ENCODE measurements at places on chromosomes 5 and 9. TPM values are rescaled to one million over a fixed set of nuclear protein-coding genes. Genes with fewer than 3 reads are reported as not detected.

DNA sequence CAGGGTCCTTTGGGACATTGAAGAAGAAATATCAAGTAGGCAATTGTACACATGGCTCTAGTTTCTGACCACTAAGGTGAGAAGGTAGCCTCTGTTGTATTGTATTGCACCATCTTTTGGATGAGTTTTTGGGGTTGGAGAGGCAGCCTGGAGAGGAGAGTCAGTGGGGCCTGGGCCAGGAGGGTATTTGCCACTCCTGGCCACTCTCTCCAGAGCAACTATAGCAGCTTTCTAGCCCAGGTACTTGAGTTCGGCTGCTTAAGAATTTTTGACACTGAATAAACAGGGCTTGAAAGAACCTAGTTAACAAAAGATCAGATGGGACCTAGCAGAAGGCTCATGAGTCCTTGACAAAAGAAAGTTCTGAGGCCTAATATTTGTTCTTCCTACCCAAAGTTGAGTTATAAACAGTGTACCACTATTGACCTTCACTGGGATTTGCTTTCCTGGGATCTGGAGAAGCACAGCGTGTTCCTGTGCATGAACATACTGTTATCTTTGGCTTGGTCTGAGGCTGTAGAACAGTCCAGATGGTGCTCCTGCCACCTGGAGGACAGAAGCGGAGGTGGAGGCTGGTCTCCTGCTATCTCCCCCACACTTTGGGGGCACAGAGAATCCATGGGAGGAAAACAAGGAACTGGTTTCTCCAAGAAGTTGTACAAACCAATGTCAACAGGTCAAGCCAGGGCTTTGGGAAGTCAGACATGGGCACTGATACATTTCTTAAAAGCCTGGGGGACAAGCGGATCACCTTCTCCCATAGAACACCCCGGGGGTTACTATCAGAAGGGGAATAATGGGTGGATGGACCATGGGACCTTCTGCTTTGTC lies 110.4 kb upstream of the LIFR start:
- peak; percentile 67 for DNase-seq

Gene GAS1
- 21.2 TPM for total RNA-seq

DNA sequence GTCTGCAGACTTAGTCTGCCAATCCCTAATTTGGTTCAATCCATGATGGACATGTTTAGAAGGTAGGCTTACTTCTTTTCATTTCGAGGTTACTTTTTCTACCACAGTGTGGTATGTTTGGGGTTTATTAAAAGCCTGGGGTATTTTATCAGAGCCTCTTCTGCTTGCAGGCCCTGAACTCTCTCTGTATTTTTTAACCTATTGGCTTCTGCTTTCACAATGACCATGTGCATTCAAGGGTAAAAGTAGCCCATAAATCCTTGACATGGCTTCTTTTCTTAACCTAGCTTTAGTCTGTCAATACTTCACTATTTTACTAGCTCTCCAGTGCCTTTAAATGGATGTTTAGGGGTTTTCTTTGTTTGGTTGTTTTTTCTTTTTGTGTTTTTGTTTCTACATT lies 286.6 kb downstream of the FER start:
- DNase-seq, result no peak

DNA sequence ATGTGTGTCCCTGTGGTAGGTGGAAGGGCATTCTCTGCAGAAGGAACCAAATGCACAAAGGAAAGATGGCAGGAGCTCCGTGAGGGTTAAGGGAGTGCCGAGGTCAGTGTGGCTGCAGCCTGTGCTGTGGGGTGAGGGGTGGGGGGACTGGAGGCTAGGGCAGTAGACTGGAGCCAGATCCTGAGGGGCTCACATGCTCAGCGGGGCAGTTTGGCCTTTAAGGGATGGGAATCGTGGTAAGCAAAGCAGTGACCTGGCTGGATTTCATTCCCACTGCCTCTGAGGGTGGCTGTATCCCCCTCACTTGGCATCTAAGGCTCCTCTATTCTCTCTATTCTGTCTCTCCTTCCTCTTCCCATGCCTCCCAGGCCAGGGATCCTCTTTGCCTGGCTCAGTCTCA lies 15.6 kb downstream of the PITX1 start:
- no peak for DNase-seq

Gene SLC4A9
- 0.18 TPM for total RNA-seq

Gene TRIP13
- total RNA-seq, result 6.2 TPM

GRCh38 chr9:3180696-3181048 lies 336.8 kb upstream of the PUM3 start:
- DNase-seq, result peak; percentile 6

GRCh38 chr5:137375741-137376526 lies 123.2 kb downstream of the SPOCK1 start:
- DNase-seq, result peak; percentile 31

GRCh38 chr5:10401498-10401897 lies 40.2 kb upstream of the ROPN1L start:
- peak; percentile 94 for DNase-seq

Gene NMRK1
- total RNA-seq, result 27.5 TPM
